ENCODE measurements at places on chromosomes 4 and X.
A peak's percentile ranks its signal among the peaks of the same experiment; 100 is the strongest.

DNA sequence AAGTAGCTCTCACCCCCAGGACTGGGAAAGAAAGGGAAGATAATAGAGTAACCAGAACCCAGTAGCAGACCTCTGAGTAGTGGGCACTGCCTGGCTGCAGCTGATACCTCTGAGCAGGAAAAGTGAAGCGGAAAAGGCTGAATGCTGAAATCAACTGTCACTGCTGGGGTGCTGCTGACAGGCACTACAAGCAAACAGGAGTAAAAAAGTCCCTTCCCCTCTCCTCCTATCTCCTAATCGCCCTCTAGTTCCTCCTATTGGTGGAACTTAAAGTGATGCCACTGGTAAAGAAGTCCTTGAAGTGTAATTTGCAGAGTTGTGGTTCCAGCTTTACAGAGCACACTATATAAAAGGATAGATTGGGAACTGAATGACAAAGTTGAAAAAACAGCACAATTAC is 32.8 kb upstream of the GLRB start:
- peak; percentile 33 for DNase-seq

DNA sequence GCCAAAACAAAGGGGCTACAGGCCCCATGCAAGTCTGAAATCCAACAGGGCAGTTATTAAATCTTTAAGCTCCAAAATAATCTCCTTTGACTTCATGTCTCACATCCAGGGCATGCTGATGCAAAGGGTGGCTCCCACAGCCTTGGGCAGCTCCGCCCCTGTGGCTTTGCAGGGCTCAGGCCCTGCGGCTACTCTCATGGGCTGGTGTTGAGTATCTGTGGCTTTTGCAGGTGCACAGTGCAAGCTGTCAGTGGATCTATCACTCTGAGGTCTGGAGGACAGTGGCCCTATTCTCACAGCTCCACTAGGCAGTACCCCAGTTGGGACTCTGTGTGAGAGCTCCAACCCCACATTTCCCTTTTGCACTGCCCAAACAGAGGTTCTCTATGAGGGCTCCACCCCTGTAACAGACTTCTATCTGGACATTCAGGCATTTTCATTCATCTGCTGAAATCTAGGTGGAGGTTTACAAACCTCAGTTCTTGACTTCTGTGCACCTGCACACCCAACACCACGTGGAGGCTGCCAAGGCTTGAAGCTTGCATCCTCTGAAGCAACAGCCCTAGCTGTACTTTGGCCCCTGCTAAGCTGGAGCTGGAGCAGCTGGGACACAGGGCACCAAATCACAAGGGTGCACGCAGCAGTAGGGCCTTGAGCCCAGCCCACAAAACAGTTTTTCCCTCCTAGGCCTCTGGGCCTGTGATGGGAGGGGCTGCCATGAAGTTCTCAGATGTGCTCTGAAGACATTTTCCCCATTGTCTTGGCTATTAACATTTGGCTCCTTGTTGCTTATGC is 154.8 kb upstream of the PDE5A start:
- DNase-seq: no peak

DNA sequence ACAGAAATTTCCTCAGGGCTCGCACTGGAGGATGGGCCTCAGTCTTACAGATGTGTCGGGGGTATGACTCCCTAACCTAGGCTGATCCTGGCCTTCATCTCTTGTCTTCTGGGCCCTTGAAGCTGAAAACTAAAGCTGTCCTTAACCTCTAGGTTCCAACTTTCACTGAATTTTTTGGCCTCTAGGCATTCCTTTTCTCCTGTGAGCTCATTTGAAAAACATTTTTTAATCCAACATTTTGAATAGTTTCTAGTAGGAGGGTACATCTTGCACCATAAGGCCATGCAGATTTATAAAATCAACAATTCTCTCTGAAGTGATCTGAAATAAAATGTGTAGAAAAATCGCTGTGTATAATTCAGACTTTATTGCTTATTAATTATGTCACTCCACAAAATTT is 19.7 kb downstream of the RWDD4 start:
- DNase-seq: no peak

GRCh38 chrX:1023676-1024075 is 188.8 kb downstream of the CRLF2 start:
- no peak for DNase-seq

Data from NCI-H69 (cell line).